NCI-H2171 (cell line): ENCODE measurements at places on chromosomes 7 and 10.

DNA sequence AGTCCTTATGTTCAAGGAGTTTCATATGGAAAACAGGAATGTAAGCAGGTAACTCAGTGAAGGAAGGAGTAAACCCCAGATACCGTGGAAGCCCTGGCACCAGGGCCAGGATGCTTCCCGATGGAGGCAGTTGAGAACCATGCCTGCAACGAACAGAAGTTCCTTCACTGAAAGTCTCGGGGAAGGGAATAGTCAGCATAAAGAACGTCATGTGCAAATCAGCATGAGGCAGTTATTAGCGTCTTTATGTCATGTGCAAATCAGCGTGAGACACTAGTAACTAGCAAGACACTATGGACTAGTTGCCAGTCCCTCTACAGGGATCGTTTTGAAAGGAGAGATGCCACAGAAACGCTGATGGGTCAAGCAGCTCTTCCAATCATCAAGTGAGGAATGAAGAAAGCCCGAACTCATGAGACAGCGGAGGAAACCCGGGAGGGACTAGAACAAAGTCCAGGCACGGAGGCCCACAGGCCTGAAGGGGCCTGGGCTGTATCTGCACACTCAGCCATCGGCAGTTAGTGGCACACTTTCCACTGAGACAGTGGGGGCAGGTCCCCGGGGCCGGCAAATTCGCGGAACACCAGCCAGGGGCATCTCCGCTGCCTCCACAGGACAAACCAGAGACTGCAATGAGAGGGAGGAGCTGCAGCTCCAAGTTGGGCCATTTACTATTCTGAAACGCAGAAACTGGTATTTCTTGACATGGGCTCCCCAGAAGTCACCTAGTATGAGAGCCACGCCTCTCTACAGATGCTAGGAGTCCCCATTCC, 109.6 kb downstream of the SFMBT2 start:
- DNase-seq: no peak

DNA sequence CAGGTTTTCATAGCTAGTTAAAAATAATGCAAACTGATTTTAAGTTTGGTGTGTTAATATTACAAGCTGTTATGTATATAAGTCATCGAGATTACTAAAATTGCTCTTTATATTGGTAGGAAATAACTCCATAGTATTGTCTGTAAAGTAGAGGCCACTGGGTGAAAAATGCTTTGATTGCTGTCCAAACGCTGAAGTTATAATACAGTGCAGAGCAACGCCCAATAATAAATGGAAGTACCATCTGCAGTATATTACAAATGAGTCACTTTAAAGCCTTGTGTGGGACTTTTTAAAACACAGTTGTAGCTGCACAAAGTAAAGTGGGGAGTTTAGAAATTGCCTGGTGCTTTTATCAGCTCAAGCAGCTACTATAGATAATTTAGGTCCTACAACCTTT, 196.1 kb downstream of the NXPH1 start:
- DNase-seq: no peak

DNA sequence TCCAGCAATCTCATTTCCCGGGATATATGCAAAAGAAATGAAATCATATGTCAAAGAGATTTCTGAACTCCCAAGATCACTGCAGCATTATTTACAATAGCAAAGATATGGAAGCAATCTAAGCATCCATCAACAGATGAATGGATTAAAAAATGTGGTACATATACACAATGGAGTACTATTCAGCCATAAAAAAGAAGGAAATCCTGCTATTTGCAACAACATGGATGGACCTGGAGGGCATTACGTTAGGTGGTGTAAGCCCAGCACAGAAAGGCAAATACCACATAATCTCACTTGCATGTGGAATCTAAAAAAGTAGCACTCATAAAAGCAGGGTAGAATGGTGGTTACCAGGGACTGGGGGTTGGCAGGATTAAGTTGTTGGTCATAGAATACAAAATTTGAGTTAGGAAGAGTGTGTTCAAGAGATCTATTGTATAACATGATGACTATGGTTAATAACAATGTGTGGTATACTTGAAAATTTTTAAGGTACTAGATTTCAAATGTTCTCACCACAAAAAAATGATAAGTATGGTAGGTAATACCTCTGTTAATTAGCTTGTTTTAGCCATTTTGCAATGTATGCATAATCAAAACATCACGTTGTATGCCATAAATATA, 32.9 kb upstream of the EIF5AL1 start:
- no peak for DNase-seq

DNA sequence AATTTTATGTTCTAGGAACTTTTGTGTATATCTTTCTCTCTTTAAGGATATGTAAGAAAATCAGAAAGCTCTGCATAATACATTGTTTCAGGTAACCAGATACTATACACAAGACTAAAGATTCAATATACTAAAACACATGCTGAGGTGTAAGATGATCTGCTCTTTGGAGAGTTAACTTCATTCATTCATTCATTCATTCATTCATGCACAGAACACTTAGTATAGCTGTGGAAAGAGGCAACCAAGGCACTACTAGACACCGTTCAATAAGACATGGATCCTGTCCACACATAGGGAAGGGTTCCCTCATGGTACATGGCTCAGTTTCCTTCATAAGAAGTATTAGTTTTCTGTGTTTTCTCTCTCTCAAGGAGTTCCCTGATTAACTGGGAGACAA, 207.6 kb upstream of the AOAH start:
- no peak for DNase-seq

DNA sequence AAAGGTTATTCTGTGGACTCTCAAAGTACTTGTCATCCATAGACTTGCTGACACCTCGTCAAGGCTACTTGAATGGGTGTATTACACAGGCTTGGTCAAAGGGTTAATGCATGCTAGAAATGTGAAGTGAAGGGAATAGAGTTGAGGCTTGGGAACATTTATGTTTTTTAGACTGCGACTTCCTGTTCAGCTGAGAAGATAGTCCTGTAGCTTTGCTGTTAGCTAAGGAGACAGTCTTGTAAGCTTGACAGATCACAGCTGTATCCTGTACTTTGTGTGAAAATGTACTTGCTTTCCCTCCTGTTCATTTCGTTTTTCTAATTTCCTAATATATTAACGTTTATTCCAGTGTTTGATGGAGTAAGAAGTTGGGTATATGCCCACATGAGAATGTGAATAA, 52.1 kb downstream of the ADD3 start:
- no peak for DNase-seq

DNA sequence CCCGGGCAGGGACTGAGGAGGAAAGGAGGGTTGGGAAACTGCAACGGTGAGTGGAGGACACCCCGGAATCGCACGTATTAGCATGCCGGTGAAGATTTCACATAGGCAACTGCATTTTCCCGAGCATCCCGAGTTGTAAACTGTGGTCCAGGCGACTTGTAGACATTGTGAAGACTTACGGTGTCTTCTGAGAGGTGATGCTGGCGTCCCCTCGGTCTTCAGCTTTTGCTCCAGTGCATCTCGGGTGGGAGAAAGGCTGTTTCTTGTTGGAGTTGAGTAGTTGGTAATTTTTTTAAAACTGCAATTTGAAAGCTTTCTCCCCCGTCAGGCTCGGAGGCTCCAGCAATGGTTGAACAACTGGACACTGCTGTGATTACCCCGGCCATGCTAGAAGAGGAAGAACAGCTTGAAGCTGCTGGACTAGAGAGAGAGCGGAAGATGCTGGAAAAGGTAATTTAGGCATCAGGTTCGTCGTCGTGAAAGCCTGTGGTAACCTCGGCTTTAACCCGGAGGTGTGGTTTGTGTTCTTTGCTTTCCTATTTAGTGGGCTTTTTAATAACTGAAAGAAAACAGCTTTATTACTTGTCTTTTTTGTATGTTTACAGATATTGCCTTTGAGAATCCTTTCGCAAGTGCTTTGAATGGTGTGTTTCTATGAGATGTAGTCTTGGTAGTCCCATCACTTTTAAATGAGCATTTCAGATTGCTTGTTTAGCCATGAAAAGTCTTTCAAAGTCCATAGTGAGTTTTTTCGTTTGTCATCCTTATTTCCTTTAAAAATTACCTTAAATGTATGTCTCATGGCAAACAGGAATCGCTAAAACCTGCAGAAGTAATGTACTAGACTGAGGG, 687 bp downstream of the HELLS start:
- no peak for DNase-seq
